Activated effector memory CD4-positive, alpha-beta T cell treated with Interleukin-2 at 50 U/mL for 16 hours (primary cell): ENCODE measurements at places on chromosomes 7 and 10.

DNA sequence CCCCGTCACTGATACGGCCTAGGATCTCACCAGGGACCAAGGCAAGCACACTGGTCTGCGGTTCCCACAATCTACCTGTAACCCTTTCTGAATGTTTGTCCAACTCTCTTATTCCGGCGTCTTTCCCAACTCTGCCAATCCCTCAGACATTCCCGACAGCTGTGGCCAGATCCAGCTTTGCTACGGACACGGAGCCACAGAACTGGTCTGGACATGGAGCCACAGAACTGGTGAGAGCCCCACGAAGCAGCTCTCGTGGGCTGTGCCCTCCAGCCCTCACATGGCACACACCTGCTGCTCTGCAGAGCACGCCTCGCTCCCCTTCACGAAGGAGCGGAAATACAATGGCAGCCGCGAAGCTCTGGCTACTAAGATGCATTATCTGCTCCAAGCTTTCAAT, 376.8 kb downstream of the DNAJB6 start:
- DNase-seq: no peak

DNA sequence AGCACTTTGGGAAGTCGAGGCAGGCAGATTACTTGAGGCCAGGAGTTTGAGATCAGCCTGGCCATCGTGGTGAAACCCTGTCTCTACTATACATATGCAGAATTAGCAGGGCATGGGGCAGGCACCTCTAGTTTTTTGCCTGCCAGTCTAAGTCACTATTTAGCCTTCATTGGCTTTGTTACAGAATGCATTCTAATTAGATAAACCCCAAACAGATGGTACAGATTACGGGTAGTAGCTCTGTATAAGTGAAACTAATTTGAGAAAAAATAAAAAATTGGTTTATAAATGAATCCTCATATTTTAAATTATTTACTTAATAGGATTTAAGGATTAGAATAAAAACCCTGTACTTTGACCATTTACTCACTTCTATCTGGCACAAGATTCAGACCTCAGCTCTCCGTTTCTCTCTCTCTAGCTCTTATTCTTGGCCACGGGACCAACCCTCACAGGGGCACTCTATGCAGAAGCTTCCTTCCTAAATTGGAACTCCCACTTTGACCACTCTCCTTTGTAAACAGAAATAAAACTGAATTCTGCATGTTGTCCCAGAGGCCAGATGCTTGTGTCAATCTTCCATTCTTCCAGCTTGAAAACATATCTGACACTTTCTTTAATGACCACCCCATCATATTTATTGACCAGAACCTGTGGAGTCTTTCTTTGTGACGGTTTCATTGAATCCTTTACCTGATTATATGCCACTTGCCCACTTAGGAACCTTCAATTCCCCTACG, 26.8 kb downstream of the BET1 start:
- no peak for DNase-seq

- no peak for DNase-seq
These were observed 48.6 kb upstream of the PPIF start for GRCh38 chr10:79298403-79299244.

- DNase-seq: no peak
These were observed 216.8 kb upstream of the ZNF32 start for GRCh38 chr10:43865265-43866135.

DNA sequence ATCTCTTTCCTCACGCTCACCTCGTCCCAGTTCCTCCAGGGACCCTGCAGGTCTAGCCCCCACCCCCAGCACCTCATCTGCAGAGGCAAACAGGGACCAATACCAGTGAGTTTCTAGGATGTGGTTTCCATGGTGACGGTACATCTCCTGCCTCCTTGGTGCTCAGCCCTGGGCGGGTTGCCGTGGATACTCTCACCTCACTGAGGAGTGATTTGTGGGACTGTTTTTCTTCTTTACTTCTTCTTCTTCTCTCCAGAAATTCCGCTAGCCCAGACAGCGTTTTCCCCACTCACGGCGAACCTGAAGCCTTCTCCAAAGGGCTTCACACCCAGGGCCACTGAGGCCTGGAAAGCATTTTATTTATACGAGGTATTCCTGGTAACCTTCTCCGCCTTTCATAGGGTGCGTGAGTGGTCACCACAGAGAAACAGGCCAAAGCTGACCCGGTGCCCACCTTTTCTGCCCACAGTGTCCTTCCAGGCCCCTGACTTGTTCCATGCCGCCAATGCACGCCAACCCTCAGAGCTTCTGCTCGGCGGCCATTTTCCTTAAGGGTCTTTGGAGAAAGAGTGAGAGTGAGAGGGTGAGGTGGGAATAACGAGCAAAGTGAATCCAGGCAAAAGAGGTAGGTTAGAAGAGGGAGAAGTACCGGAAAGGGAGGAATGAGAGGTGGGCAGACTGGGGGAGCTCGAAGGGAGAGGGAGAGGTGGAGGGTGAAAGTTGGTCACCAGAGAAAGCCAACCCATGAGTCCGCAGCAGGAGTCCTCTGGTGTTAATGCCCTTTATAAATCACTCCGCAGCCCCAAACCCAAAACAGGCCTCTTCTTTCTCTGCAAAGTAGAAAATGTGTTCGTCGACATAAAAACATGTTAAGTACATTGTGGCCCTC, 15.5 kb downstream of the FAM241B start:
- DNase-seq: no peak

- DNase-seq: no peak
These were observed 177.4 kb upstream of the CDCA7L start for GRCh38 chr7:22123139-22123538.

- no peak for DNase-seq
These were observed 44.9 kb downstream of the POLR1F start for GRCh38 chr7:19663816-19664462.

GRCh38 chr10:132606536-132607316, 69.1 kb downstream of the INPP5A start:
- no peak for DNase-seq

- no peak for DNase-seq
These were observed 207.6 kb upstream of the KLF14 start for GRCh38 chr7:130941322-130942210.

GRCh38 chr10:126337251-126337810, 50.9 kb downstream of the ADAM12 start:
- no peak for DNase-seq

DNA sequence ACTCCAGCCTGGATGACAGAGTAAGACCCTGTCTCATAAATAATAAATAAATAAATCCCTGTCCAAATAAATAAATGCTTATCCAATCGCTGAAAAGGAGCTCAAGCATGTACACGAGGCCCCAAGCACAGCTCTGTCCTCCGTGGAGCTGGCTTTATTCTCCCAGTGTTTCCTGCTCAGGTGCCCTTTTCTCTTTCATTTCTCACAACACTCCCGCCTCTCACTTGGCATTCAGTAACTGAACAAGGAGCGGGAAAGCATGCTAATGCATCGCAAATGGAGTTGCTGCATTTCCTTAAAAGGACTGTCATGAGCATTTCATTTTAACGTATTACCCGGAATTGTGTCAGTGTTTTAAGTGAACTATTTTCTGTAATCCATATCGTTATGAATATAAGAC, 210.9 kb upstream of the C7orf33 start:
- DNase-seq: no peak
